ENCODE measurements at places on chromosomes 5 and 9.

DNA sequence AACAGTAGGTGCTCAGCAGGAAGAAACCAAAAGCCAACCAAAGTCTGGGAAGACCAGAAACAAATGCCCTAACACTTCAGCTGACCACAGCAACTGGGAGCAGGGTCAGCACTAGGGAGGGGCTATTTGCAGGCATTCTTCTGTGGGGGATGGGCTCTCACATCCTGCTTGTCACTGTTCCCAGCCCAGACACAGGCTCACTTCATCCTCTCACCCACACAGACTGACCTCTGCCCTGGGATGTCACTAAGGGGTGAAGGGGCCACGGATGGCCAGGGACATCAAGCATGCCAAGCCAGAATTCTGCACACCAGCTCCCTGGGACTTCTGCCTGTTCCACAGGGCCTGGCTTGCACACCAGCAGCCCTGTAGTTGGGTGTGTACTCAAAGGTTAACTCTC lies 28.7 kb downstream of the GFRA3 start:
- H3K27ac ChIP-seq, result no peak overlapping the region
- no peak for DNase-seq
- no peaks in the 10 kb centered on the region for H3K36me3 ChIP-seq
- no peak overlapping the region for H3K4me3 ChIP-seq

- H3K27me3 ChIP-seq, result no peaks in the 10 kb centered on the region
- no peak for DNase-seq
- H3K36me3 ChIP-seq, result no peaks in the 10 kb centered on the region
- no peaks in the 10 kb centered on the region for H3K4me1 ChIP-seq
- no peak overlapping the region for H3K27ac ChIP-seq
- H3K4me3 ChIP-seq, result peak overlapping the region; percentile 77
Observed at GRCh38 chr9:6414247-6414641, 1.2 kb downstream of the UHRF2 start.

- H3K27ac ChIP-seq, result no peak overlapping the region
- no peaks in the 10 kb centered on the region for H3K4me1 ChIP-seq
- H3K36me3 ChIP-seq, result no peaks in the 10 kb centered on the region
- no peak for DNase-seq
- no peak overlapping the region for H3K4me3 ChIP-seq
Observed at GRCh38 chr5:1131191-1131621, 19.3 kb upstream of the SLC12A7 start.

GRCh38 chr5:65292196-65292595 lies 189.5 kb downstream of the ADAMTS6 start:
- H3K27me3 ChIP-seq, result no peaks in the 10 kb centered on the region
- no peaks in the 10 kb centered on the region for H3K36me3 ChIP-seq
- H3K4me1 ChIP-seq, result no peaks in the 10 kb centered on the region
- no peak for DNase-seq

DNA sequence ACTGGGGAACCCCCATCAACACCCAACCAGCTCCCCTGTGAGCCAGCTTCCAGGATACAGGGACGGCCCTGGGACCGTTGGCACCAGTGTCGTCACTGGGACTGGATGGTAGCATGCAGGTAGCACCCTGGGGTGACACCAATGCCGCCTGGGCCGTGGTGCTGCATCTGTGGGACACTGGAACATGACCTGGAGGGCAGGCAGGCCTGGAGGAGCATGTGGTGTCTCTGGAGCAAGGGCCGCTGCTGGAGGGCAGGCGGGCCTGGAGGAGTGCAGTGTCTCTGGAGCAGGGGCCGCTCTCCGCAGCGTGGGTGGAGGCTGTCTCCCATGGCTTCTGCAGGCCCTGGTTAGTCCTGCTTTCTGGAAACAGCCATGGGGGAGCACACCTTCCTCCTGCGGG lies 13.1 kb downstream of the LPCAT1 start:
- no peaks in the 10 kb centered on the region for H3K27me3 ChIP-seq
- no peaks in the 10 kb centered on the region for H3K36me3 ChIP-seq
- no peaks in the 10 kb centered on the region for H3K4me1 ChIP-seq
- H3K4me3 ChIP-seq, result no peak overlapping the region

DNA sequence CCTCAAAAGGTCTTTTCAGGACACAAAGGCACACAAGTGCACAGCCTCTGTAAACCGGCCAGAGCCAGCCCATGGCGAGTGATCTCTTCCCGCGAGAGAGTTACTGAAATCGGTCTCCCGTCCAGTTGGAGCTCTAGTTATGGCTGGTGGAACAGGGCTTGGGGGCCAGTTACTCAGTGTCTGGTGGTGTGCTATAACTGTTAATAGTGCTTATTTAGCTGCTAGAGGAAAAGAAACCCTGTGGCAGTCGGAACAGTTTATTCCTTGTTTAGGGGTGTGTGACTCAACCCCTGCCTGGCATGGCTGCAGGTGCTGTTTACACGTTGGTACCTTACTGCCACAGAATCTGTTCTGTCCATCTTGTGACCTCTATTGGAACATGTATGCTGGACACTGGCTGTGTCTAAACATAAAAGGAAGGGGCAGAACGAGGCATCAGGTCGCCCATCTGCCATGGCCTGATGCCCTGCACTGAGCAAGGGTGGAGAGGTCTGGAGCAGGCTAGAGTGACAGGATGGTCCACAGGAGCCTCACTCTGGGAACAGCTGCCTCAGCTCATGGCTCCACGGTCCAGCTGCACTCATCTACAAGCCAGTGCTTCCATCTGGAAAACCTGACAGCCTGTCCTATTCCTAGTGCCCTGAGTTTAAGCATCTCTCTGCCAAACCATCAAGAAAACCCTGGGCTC lies 49.6 kb upstream of the SIMC1 start:
- no peak overlapping the region for H3K27ac ChIP-seq
- no peaks in the 10 kb centered on the region for H3K4me1 ChIP-seq

DNA sequence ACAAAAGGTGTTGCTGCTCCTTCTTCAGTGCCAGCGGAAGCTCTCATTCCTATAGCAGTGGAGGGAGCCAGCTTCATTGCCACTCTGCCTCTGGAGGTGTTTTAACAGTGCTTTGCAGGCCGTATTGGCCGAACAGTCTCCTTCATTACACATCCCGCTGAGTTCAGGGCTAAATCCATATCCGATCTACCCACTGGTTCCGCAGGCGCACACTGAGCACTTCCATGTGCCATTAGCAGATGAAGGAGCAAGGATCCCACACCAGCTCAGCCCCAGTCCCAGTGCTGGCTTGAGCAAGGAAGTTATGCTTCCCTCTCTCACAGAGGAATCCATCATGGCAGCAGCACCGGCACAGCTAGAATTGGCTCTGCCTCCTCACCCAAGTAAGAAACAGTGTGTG lies 121.2 kb upstream of the IRX2 start:
- no peaks in the 10 kb centered on the region for H3K4me1 ChIP-seq
- H3K36me3 ChIP-seq, result no peaks in the 10 kb centered on the region
- H3K27me3 ChIP-seq, result no peaks in the 10 kb centered on the region
- H3K27ac ChIP-seq, result no peak overlapping the region
